ENCODE measurements at places on chromosomes 13 and 19.

- peak; percentile 60 for DNase-seq
Observed at GRCh38 chr19:47615714-47616113, 6.8 kb downstream of the BICRA start.

DNA sequence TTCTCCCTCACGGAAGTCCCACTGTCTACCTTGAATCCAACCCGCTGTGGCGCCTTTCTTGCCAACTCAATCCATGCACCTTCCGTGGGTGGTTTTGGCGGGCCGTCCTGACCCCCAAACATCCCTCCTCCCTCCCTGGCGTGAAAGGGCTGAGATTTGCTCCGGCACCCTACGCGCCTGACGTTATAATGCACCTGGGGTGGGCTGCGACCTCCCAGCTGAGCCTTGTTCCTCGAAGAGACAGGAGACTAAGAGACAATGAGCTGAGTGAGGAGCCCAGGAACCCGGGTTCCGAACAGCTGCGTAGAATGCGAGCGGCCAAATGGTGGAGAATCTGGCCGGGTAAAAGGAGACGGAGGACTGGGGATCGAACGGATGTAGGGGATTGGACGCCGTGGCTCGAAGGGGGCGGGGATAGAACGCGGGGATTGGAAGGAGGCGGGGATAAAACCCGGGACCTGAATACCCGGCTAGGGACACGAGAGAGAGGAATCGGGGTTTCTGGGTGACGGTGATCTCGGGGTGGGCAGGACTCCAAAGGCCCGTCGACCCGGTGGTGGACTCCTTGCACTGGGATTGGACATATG lies at the start of gene CPT1C:
TSS of gene CPT1C (plus strand) at position 461 of the 587 bp plus-strand sequence. CDS start 1,137 bp downstream, outside the sequence.
- peak; percentile 99 for DNase-seq

- peak; percentile 13 for DNase-seq
Observed at GRCh38 chr19:4347521-4347920, 4.2 kb downstream of the MPND start.

DNA sequence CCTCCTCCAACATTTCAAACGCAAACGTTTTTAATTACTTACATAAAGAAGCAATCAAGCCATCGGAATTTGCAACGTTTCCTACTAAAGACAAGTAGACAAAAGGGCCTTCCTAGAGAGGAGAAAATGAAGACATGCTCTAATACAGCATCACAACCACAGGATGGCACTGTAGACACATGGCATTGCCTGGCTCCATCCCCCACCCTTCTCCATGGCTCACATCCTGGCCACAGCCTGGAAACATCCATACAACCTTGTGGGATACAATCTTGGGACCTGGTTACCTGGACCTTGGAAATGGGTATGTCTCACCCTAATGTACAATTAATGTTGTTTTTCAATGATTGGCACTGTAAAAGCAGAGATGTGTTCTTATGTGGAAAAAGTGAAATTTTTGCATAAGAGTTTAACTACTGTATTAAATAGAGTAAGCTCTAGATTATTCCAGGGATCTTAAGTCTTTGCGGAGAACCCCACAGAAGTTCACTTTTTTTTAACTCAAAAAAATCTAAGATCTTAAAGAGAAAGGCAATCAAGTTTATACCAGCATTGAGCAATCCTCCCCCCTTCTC lies 21.5 kb downstream of the EBPL start:
- DNase-seq: no peak

GRCh38 chr19:41769608-41770007 lies 14.3 kb downstream of the CEACAM6 start:
- no peak for DNase-seq

- no peak for DNase-seq
Observed at GRCh38 chr13:47454986-47455385, 546.1 kb downstream of the SUCLA2 start.

DNA sequence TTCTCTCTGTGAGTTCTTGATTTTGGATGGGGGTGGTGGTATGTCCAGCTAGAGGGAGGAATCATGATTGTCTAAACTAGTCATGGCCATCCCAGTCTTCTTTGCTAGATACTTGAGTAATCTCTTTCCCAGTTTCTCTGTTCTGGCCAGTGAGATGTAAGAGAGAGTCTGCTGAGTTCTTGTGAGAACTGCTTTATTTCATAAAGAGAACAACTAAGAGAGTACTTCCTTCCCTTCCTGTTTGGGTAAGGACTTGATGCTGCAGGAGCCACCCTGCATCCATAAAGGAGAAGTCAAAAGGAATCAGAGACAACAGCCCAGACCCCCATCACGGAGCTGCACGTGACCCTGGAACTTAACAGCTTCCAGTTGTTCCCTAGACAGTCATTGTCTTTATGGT lies 3.0 kb upstream of the RASL11A start:
- DNase-seq: no peak

- no peak for DNase-seq
Observed at GRCh38 chr13:30443957-30444404, 21.7 kb downstream of the UBE2L5 start.

DNA sequence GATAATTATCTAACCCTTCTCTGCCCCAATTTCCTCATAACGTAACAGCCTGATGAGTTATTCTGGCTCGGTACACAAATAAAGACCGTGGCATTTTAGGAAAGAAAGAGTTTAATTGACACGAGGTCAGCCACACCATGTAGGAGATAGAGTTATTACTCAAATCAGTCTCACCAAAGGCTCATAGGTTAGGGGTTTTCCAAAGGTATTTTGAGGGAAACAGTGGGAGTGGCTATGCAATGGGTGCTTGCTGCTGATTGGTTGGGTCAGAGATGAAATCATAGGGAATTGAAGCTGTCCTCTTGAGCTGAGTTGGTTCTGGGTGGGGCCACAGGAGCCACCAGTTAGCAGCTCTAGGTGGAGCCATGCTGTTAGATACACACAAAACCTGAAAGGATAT lies 137.5 kb downstream of the FREM2 start:
- DNase-seq: no peak

DNA sequence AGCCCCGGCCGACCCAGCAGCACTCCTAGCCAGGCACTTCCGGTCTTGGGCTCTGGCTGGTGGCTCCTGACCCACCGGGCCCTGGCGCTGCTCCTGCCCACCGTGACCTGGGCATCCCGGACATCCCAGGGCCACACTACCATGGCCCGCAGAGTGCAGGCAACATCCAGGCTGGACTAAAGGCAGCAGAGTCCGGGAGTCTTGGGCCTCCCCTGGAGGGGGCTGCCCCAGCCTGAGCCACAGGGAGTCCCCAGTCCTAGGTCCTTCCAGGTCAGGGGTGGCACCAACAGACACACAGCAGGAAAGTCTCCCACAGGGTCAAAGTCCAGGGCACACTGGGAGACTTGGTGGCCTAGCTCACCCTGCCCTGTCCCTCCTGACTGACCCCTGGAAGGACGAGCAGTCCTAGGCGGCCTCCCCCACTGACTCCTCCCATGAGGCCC lies 10.8 kb downstream of the LSM4 start:
- DNase-seq: peak; percentile 36

GRCh38 chr19:2636141-2636896 lies 66.2 kb downstream of the GNG7 start:
- DNase-seq: peak; percentile 69

- DNase-seq: peak; percentile 54
Observed at GRCh38 chr19:14770944-14771839, 7.2 kb downstream of the ADGRE2 start.

GRCh38 chr19:16351133-16351809 lies 26.6 kb downstream of the KLF2 start:
- DNase-seq: peak; percentile 91

DNA sequence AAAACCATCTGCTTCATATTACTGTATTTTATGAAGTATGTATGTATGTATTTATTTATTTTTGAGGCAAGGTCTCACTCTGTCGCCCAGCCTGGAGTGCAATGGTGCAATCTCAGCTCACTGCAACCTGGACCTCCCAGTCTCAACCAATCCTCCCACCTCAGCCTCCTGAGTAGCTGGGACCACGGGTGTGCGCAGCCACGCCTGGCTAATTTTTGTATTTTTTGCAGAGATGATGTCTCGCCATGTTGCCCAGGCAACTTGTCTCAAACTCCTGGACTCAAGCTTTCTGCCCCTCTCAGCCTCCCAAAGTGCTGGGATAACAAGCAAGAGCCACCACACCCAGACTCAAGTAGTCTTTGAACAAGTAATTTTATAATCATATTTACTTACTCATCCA lies 5.5 kb downstream of the KATNAL1 start:
- DNase-seq: no peak

DNA sequence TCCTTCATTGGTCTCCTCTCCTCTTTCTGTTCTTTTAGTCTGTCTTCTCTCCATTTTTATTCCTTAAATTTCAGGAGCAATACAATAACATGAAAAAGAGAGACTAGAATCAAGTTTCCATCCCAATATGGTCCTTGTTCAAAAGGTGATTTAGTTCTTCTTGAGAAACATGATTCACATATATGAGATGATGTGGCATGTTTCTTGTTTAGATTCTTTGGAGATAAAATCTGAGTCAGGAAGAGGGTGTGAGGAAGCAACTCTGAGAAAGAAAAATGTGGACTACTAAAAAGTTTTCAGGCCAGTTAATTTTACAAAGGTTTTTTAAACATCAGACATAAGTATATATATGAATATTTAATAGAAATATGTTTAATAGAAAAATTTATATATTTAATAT lies 231.4 kb downstream of the OXGR1 start:
- DNase-seq: no peak
